ENCODE measurements at places on chromosomes 13 and 19.

DNA sequence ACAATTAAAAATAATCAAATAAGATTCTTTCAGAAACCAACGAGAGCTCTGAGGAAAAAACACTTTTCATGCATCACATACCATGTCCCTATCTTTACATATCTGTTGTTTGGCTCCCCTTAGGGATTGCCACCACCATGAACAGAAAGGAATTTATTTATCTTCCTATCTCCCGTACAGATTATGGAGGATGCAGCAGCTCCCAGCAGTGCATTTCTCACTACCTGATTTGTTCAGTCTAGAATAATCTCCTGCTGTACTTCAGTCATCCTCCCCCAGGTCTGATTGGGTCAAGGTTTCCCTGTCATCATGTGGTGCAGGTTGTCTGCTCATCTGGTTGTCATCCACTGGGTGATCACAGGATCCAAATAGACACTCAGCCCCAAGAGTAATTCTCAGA, 451.3 kb downstream of the OXGR1 start:
- DNase-seq, result no peak

- DNase-seq, result no peak
Measured at GRCh38 chr13:99507986-99508385, 6.7 kb downstream of the TM9SF2 start.

GRCh38 chr13:72875233-72875632, 93.3 kb downstream of the PIBF1 start:
- no peak for DNase-seq

- DNase-seq, result no peak
Measured at GRCh38 chr19:1252821-1253513, 4.6 kb downstream of the MIDN start.

GRCh38 chr13:22800526-22801401, 380.0 kb upstream of the SGCG start:
- no peak for DNase-seq

GRCh38 chr19:2554856-2555255, 78.9 kb downstream of the GADD45B start:
- DNase-seq, result no peak
